Natural killer cell treated with Interleukin-12 subunit alpha and Interleukin-12 subunit beta and Interleukin-15 and Interleukin-18, amount 100 ng/mL, for 72 hours (primary cell): ENCODE measurements at places on chromosomes 11 and 22.

GRCh38 chr11:90542092-90542491 lies 319.2 kb upstream of the CHORDC1 start:
- DNase-seq = no peak

DNA sequence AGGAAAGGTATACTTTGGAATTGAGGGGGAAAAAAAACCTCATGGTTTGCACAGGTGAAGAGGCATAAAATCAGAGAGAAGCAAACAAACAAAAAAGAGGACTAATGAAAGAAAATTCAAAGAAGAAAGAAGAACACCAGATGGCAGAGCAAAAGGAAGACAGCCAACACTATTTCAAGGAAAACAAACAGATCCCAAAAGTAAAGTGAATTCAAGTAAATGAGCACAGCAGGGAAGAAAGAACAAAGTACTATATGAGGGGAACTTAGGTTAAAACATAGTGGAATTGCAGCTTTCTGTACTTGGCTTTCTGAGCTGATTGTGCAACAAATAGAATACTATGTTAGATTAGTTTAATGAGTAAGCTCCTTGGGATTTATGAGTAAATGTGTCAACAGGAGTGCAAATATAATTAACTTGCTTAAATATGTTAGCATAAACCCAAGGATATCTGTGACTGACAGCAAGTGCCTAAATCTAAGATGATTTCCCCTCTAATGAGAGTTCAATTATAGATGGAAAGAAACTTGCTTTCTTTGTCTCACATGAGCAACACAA lies 404.6 kb upstream of the CNTN5 start:
- no peak for DNase-seq

DNA sequence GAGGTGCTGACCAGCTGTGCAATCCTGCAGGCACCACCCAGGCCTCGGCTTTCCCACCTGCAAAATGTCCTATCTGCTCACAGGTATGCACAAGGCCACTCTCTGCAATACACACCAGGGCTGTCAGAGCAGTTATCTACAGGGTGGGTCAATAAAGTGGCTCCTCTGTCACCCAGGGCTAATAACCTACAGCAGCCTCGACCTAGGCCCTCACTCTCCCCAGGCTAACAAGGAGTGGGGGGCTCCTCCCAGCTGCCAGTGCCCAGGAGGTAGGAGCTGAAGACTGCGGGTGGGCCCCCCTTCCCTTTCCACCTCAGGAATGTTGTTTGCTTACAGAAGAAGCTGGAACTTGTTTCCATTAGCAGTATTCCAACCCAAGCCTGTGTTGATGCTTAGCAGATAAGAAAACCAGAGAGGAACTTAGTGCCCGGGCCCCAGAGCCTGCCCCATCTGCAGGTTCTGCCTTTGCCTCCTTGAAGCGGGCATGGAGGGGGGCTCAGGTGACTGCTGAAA lies 26.8 kb downstream of the MYH9 start:
- DNase-seq = peak; percentile 58

- DNase-seq = no peak
Observed at GRCh38 chr22:38973289-38974169, 8.6 kb upstream of the APOBEC3B start.

- DNase-seq = peak; percentile 44
Observed at GRCh38 chr11:298406-299065, 790 bp downstream of the IFITM5 start.

DNA sequence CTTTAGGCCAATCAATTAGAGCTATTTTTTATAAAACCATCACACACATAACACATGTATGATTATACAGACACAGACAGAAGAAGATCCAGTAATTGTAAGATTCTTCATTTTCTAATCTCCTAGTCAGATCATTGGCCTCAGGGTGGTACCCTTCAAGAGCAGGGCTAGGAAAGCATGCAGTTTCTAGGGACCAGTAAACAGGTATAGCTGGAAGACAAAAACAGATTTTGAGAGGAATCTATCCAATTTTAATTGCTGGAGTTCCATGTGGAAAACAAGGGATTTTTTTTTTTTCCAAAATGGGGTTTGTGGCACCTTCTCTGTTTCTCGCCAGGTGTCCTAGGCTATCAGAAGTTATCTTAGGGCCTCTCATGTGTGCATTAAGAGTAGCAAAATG lies 29.6 kb downstream of the METTL15 start:
- DNase-seq = no peak

- DNase-seq = no peak
Observed at GRCh38 chr11:114015117-114015516, 40.2 kb downstream of the HTR3A start.

DNA sequence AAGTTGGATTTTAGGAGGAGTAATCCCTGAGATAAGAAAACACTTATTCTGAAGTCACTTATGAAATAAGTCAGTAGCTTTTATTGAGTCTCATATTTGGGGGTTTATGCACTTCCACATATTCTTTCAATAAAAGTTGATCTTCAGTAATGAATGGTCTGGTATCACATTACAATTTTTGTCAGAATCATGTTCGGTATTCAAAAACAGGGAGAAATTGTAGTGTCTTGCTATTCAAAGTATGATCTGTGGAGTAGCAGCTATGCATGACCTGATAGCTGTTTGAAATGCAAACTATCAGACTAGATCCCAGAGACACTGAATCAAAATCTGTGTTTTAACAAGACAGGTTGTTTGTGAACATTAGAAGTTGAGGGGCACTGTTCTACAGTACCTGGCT lies 857.6 kb downstream of the METTL15 start:
- DNase-seq = no peak

DNA sequence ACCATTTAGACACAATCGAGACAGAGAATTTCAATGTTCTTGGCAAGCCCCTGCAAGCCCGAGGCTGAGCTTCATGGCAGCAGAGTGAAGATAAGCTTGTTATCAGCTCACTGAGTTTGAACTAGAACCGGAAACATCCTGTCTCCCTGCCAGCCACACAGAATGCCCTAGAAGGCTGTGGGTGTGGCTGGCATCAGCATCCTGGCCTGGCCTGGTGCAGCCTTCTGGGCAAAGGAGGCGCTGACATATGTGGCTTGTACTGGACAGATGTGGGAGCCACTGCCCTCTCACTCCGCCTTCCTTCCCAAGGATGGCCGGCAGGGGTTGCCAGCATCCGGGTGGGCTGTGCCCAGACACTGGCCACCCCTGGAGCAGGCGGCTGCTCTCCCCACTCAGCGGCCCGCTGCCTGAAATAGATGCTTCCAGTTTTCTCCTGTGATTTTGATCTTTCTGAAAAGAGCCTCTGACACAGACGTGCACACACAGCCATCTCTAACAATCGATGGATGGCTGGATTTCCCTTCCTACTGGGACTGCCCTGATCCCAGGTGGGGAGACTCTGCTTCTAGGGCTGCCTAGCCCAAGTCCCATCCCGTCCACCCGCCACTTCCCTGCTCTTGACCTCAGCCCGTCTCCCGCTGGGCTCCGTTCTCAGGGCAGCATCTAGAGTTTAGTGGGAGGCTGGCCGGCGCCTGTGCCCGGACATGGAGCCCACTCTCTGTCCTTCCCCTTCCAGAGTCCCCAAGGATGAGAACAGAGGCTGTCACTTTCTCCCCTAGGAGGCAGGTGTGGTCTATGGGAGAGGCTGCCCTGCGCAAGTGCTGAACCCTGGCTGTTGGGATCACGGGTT lies 149.7 kb downstream of the CTTN start:
- DNase-seq = peak; percentile 57

DNA sequence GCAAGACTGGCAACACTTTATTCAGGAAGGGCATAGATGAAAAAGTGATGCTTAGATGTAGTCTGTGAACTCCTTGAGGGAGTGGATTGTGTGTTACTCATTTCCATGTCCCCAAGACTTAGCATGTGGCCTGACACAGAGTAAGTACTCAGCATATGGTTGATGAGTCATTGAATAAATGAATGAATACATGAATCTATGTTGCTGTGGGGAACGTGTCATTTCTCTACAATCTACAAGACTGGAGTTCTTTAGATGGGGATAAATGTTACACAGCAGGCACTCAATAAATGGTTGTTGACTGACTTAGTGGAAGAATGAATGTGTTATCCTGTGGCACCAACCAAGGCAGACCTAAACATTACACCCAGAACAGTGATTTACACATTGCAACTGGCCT lies 17.9 kb downstream of the BPIFC start:
- no peak for DNase-seq

DNA sequence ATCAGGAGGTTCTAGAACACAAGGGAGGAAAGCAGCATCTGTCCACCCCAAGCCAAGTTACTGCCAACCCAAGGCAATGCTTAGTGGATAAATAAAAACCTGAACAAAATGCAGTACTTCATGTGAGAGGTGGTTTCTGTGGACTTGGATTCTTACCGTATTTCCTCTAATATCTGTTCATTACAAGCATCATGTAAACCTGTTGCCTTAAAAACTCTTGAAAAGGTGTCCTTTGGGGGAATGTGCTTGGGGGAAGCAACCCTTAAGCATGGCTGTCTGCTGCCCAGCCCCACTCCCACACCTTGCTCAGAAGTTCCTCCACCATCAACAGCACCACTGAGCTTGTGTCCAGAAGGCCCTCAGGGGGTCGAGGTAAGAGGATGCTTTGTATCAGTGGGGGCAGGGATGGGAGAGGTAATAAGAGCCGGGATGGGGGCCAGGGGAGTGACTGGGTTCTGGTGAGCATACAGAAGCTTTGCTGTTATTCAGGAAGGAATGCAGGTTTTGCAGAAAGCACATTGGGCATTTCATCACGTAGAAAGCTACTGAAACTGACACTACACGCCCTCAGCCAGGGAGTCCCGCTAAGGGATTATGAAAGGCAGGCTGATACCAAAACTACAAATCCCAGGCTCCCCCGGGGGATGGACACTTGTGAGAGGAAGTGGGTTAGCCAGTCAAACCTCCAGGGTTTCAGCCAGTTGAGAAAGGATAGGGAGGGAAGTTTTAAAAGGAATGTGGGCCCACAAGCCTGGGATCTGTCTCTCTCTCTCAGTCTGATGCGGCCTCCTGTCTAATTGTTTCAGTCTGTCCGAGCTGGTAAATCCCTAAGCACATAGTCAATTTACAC lies 52.0 kb downstream of the KCNJ1 start:
- no peak for DNase-seq

- no peak for DNase-seq
Observed at GRCh38 chr11:119652907-119653659, 75.9 kb downstream of the NECTIN1 start.

DNA sequence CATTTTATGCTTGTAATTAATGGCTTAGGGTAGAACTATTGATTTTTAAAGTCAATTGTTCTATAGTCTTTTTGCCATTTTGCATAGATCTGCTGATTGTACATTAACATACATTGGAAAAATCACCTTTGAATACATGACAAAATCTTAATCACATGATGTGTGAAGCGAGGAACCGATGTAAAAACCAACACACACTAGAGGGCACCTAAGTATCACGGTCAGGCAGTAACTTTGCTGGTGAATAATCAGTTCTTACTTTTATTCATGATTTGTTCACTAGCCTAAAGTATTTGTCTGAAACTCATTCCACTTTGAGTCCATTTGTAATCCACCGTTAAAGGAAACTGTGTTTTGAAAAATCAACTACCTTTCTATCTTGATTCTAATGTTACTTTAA lies 28.2 kb downstream of the JHY start:
- no peak for DNase-seq

- DNase-seq = no peak
Observed at GRCh38 chr22:36492109-36492508, 10.7 kb upstream of the TXN2 start.

GRCh38 chr22:32587449-32587848 lies 112.8 kb downstream of the FBXO7 start:
- no peak for DNase-seq

DNA sequence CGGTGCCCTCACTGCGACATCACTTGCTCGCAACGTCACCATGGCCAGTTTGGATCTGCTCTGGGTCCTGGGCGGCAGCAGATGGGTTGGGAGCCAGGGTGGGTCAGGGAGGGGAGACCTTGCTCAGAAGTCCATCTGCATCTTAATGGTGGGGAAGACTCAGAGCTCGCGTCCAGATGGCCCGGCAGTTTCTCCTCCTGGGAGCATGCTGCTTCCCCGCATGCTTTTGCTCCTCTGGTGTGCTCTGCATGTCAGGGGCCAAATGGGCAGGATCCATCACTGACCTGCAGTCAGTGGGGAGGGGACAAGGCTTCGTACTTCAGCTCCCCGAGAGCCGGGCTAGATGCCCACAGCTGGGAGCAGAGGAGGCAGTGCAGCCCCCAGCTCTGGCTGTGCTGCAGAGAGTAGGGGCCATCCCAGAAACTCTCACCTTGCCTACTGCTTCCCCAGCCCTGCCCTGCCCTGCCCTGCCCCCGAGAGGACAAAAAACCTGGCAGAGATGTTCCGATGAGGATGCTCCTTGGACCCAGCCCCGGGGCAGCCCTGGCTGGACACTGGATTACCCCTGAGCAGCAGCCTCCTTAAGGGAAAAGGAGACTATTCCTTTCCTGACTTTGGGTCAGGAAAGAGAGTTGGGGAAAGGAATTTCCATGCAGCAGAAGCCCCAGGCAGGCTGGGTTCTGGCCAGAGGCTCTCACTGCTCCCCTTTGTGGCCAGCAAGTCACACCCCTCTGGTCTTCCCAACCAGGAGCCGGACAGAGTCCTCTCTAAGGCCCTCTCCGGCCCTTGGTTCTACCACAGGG lies 149.9 kb downstream of the PKNOX2 start:
- DNase-seq = peak; percentile 48

GRCh38 chr11:110072930-110073329 lies 20.3 kb upstream of the ZC3H12C start:
- no peak for DNase-seq

DNA sequence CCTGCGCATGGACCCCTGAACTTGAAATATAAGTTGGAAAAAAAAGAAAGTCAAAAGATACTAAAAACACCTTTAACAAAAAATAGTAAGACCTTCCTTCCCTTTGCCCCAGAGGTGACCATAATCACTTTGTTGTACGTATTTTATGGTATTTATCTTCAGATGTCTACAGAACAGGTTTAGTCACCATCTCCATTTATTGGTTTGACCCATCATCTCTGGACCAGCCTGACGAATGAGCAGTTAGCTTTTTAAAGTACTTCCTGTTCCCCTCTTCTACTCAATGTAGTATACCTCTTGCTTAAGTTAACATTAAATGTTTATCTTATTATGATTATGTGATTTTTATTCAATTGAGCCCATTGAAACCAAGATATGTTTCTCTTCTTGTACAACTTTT lies 64.7 kb upstream of the CREB3L1 start:
- no peak for DNase-seq

GRCh38 chr22:37781434-37782059 lies 26.2 kb upstream of the GCAT start:
- DNase-seq = no peak

GRCh38 chr22:48701296-48702030 lies 1126.2 kb downstream of the BRD1 start:
- DNase-seq = no peak

DNA sequence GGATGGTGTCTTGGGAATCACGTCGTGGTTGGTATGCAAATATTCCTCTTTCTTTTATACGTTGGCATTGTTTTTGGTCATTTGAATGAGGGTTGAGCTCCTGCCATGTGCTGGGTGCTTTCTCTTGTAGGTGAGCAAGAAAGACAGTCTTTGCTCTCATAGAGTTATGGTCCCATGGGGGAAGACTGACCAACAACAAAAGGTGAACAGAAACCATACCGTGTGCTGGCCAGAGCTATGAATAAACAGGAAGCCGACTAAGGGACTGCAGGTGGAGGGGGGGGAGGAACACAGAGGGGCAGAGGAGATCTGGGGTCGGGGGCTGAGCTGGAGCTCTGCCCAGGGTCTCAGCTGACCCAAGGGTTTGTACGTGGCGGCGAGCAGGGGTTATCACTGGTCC lies 245.3 kb downstream of the CTTN start:
- DNase-seq = no peak
